ENCODE measurements at places on chromosomes 5 and 9.

GRCh38 chr9:123048748-123049147 is 15.3 kb downstream of the GPR21 start:
- no peak for DNase-seq

GRCh38 chr9:112380102-112380824 is at the start of gene HSDL2:
HSDL2 (plus strand) TSS chr9:112380108; CDS start chr9:112380164, 56 bp downstream.
- DNase-seq: no peak

DNA sequence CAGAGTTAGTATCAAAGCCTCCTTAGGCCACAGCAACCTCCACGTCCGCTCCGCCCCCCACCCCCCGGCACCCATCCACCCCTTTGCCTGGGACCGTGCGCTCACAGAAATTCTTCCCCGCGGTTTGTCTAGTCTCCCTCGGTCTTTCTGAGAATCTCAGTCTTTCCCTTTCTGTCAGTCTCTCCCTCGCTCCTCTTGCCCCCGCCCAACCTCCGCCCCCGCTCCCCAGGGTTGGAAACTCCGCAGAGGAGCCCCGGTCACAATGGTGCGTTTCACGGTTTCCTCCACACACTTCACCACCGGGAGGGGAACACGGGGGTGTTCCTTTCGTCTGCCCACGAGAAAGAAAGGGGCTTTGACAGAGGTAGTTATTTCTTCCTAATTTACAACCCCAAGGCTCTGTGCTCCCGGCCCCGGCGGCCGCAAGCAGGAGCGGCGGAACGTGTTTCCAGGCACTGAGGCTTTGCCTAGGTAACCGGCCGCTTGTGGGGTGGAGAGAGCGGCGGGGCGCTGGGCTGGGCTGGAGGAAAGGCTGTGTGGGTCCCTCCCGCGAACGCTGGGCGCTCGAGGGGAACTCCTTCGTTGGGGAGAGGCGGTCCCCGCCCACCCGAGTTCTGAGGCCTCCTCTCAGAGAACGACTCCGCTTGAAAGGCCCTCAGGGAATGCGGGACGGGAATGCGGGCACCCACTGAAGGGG is 2.1 kb downstream of the NR4A3 start:
- peak; percentile 16 for DNase-seq

DNA sequence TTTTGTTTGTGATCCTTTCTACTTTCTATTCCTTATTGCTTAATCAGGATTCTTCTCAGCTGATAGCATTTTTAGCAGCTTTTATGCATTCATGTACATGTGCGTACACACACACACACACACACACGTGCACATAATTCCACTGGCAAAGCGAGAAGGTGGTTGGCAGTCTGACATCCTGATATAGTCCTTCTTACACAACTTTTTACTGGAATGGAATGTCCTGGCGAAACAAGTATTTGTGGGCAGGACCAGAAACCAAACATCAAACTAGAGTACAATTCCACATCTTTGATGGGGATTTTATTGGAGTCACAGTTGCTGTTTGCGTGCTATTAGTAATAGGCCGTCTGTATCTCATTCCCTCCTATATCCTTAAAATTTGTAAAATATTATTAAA is 356.5 kb downstream of the CCDC171 start:
- DNase-seq: no peak

GRCh38 chr5:36334315-36334714 is 32.6 kb upstream of the RANBP3L start:
- no peak for DNase-seq

DNA sequence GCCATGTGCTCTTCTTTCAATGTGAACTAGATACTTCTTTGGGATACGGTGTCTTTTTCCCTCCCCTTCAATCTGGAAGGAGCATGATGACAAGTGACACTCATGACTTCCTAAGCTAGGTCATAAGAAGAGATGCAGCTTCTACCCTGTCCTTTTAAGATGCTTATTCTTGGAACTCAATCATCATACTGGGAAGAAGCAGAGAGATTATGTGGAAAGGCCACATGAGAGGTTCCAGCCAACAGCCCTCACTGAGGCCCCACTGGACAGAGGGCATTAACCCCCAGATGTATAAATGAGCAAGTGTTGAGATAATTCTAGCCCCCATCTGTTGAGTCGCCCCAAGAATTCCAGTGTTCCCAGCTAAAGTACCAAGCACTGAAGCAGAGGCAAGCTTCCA is 29.3 kb upstream of the HTR4 start:
- no peak for DNase-seq

DNA sequence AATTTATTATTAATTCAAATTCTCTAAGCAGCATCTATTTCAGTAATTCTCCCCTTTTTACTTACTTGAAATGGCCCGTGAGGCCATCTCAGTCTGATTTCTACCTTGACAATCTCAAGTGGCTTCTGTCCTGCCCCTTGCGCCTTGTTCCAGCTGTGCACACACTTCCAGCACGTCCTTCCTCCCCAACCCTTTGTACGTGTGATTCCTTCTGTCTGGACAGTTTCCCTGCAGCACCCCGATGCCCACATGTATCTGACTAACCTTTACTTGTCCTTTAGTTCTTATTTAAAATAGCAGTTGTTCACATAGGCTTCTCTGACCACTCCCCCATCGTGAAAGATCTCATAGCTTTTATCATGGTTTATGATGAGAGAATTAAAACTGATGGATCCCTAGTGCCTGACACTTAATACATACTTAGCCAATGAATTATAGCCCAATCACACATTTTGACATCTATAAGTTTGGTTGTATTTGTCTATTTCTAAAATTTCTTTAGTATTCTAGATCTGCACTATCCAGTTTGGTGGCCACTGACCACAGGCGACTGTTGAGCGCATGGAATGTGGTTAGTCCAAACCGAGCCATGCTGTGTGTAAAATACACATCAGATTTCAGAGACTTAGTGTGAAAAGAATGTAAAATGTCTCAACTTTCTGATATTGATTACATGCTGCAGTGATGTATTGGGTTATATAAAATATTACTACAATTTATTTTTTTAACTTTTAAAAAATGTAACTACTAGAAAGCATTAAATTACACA is 14.3 kb downstream of the ZBTB34 start:
- no peak for DNase-seq

DNA sequence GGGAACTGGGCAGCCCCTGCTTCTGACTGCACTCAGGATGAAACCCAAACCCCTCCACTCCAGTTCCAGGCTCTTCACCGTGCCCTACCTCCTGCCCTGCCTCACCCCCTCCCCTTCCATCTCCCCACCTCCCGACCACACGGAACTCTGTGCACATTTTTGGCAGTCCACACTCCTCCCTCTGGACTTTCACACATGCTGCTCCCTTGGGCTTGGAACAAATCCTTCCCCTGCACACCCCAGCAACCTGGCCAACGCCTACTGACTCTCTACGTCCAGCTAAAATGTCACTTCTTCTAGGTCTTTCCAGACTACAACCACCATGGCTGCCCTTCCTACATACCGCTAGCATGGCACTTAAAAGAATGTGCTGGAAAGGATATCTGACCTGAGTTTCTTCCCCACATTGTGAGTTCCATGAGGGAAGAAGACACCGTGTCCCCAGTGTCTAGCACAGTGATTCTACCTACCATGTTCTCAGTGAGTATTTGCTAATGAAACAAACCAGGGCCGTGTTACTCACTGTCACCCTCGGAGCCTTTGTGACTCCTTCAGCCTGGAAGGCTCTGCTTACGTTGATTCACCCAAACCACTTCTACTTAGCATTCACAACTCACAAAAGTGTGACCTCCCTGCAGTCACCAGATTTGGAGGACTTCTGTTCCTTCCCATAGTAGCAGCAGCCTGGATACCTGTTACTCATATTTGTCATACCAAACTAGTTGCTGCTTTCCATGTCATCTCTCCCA is 18.7 kb downstream of the RETREG1 start:
- no peak for DNase-seq

GRCh38 chr9:127390248-127390545 is 6.8 kb upstream of the SLC2A8 start:
- no peak for DNase-seq

GRCh38 chr5:1897816-1898450 is 15.2 kb upstream of the IRX4 start:
- DNase-seq: no peak

- no peak for DNase-seq
Observed at GRCh38 chr9:87770616-87771315, 44.8 kb downstream of the CTSL start.

DNA sequence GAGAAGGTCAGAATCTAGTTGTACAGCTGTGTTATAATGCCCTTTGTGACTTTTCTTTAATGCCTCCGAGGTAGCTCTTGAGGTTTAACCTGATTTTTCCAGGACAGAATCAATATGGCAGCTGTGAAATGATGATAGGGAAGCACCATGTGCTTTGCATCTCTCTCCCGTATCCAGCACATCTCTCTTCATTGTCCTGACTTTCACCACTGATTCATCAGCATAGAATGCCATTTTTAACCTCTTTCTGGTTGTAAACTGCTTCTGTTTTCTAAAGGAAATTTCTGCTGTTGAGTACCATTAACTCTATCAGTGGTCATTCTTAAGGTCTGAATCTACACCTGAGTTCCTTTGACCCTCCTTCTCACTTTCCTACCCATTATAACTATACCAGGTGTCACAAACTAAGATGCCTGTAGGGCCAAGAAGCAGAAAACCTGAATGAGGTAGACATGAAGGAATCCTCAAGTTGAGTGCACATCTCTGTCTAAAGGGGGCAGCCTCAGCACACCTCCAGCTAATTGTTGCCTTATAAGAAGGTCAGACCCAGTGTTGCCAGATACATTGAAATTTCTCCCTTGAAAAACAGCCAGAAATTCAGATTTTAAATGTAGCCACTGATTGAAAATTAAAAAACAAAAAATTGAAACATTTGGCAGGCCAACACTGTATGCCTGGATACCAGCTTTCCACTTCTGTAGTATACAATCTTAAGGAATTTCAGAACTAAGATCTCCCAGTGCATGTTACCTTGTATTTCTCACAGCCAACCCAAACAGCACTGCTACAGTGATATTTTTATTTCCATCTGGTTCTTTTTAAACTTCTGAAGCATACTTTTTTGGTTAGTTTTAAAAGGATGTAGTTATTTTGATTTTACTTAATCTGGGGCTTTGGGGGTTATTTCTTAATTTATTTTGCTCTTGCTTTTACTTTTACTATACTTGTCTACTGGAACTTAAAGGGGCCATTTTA is 35.8 kb upstream of the TLX3 start:
- peak; percentile 25 for DNase-seq

DNA sequence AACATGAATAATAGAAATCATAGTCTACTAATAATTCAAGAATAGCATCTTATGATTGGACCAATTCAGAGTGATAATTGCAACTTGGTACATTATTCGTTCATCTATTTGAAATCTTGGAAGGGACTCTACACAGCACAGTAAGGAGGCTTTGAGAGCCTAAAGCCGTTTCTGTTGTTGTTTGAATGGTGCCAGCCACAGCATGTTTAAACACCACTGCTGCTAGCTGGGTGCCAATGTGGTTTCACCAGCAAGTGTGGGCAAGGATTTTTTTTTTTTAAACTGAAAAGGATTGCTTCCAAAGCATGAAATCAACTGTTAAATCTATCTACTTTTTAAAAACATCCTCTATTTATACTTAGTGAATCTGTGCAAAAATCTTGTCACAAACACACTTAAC is 253.9 kb upstream of the MAP3K1 start:
- DNase-seq: no peak

DNA sequence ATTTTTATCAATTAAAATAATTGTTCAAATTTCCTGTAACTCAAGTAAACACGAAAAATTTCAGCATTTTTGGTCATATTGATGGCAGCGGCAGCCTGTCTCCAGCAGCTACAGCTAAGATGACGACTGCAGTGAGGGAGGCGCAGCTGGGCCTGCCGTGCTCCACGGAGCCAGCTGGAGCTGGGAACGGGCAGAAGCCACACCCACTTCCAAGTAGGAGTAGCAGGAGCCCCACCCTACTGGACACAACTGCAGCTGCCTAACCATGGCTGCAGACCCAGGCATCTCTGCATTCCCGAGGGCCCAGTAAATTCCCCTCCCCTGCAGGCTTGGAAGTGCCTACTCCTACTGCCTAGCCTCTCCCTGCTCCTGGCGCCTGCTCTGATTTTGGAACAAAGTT is 2031.7 kb downstream of the EFNA5 start:
- DNase-seq: no peak

DNA sequence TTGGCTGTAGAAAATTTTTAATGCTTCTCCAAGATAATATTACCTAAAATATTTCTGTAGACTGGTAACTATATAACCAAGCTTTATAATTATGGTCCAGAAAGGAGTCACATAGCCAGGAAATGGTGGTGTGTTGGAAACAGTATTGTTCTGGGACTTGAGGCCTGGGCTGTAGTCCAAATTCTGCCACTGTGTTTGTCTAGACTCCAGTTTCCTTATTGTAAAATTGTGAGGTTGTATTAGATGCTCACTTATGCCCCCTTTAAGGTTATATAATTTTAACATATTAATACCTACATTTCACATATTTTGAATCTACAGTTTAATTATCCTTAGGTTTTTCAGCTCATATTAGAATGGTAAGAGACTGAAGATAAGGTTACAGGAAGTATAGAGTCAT is 42.4 kb downstream of the STX17 start:
- no peak for DNase-seq

- DNase-seq: peak; percentile 36
Observed at GRCh38 chr5:145887976-145888574, 15.3 kb upstream of the GRXCR2 start.

- DNase-seq: no peak
Observed at GRCh38 chr5:144864118-144864517, 693.4 kb downstream of the KCTD16 start.

DNA sequence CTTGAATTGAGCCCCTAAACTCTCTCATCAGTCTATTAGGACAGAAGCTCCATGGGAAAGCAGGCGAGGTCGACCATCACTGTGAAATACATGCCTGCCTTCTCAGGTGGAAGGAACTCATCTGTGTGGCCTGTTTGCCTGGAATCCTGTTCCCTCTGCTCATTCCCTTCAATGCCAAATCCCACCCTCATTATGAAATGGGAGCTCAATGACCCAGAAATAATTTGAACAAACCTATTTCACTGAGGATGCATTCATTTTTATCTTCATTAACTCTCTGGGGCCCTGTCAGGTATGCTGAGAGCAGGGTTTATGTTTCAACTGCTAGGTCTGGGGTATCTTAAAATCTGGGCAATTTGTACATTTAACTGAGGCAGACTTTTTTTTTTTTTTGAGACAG is 142.2 kb downstream of the MED27 start:
- no peak for DNase-seq

GRCh38 chr5:69492923-69493395 is 369 bp downstream of the OCLN start:
- peak; percentile 24 for DNase-seq

GRCh38 chr5:17186256-17186655 is 31.2 kb upstream of the BASP1 start:
- no peak for DNase-seq

- DNase-seq: peak; percentile 13
Observed at GRCh38 chr9:131423171-131423581, 29.3 kb downstream of the PRRC2B start.

GRCh38 chr5:164306662-164307061 is 801.2 kb downstream of the MAT2B start:
- DNase-seq: no peak

DNA sequence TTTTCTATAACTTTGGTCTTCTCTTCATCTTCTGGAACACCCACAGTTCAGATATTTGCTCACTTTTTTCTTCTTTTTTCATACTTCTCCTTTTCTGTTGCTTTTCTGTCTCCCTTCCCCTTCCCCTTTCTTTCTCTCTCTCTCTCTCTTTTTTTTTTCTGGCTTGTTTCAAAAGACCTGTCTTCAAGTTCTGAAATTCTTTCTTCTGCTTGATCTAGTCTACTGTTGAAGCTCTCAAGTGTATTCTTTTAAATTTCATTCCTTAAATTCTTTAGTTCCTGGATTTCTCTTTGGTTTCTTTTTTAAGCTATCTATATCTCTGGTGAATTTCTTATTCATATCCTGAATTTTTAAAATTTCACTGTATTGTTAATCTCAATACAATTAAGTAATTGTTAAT is 11.2 kb downstream of the ALG2 start:
- no peak for DNase-seq

- no peak for DNase-seq
Observed at GRCh38 chr5:166719991-166720390, 1571.5 kb upstream of the WWC1 start.

All from urothelium cell line (cell line).